Left colon (tissue), 2 donors: ENCODE measurements at places on chromosomes 4 and X. TPM values are rescaled to one million over a fixed set of nuclear protein-coding genes. Genes with fewer than 3 reads are reported as not detected.
A peak's percentile ranks its signal among the peaks of the same experiment; 100 is the strongest.

DNA sequence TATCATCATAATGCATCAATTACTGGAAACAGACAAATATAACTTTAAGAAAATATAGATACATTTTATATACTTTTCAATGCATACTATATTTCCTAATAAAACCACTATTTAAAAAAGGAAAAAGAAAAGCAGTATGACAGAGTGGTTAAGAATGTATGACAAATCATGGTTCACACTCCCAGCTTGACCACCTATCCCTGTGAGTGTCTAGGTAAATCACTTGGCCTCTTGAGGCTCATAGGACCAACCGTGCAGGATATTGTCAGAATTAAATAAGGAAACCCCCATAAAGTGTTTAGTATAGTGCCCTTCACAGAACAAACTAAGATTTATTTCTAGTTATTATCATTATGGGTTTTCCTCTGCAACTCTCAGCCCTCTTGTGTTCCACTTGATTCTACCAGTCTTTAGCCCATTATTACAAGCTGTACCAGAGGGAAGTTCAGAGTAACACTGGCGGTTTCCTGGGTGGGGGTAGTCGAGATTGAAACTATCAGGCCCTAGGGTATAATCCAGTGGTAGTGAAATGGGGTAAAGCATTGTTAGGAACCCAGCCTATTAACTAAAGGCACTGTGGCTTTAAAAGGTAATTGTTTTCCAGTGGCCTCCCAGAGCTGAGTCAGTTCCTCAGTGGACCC is 55.5 kb upstream of the PAK3 start:
- DNase-seq = no peak

DNA sequence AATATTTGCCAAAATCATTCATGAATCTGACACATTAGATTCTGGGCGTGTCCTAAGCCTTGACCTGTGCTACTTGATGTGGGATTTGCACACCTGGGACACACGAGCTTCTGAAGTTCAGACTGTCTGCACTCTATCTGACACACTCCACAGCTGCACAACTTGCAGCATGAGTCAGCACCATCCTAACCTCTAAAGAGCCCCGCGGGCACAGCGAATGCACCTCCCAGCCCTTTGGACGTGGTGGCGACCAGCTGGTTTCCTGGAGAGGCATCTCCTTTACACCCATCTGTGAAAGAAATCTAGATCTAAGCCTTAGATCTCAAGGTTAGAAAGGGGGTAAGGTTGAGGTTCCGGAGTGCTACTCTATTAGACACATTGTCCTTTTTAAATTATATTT is 69.2 kb downstream of the SORBS2 start:
- no peak for DNase-seq

DNA sequence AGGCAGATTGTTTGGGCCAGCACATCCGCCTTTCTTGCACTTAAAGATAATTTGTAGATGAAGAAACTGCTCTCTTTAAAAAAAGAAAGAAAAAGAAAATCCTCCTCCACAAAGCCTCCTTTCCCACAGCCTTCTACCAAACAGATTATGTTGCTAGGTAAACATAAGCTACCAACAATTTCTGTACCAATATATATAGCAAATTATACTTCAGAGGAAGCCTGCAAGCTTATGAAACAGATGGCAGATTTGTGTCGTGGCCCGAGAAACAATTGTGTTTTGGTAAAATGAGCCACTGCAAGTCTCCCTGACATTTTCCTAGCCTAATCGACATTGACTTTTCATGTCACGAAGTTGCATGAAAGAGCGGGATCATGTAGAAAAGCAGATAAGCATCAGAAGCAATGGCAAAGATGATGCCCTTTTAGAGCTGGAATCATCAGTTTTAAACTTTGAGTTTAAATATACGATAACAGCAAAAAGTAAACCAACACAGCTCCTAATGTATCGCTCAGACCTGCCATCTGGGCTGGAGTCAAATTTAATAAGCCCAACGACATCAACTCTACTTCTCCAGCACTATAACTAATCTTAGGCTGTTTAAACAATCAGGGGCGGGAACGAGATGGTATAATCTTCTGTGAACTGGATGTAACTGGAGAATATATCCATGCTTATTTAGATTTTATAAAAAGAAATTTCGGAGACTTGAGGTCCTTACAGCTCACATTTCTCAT is 94.9 kb upstream of the PLAC1 start:
- DNase-seq = no peak

DNA sequence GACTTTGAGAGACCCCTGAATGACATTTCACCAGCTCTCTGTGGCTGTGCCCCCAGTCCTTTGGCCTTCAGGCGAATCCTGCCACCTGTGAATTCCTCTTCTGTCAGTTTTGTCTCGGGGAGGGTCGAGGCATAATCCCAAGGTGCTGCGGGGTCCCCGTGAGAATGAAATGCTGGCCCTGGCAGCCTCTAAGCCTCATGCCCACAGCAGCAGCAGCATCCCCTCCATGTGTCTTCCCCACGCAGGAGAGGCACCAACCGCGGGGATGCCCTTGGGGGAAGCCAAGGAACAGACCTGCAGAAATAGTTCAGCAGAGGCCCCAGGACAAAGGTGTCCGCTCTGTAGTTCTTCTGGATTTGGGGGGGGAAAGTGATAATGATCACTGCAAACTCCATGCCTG is 104.8 kb downstream of the PHKA2 start:
- DNase-seq = no peak

DNA sequence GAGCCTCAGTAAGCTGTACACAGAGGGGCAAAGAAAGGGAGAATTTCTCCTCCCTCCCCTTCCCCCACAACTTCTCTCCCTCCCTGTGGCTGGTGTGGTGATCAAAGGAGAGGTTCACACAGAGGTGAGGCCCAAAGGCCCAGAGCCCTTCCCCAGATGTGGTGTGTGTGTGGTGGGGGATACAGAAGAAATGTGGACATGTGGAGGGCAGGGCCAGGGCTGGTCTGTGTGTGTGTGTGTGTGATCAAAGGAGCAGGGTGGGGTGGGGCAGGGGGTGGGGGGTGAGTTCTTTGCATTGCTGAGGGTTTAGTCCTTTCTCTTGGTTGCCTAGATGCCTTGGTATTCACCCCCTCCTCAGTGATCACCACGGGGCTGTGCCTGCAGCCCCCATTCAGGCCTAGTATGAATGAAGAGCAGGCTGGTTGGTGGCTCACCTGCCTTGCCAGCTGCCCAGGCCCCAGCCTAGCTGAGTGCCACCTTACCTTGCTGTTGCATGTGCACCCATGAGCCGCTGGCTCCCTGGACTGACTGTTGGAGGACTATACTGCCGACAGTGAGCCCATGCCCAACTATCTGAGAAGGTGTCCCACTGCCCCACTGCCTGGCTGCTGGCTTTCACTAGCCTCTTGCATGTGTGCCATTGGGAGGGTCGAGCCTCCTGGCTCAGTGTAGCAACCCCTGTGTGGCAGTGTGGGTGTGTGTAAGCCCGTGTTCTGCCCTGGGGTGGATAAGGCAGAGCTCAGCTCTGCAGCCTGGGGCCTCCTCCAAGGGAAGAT is 101.9 kb downstream of the EFNB1 start:
- DNase-seq = no peak

DNA sequence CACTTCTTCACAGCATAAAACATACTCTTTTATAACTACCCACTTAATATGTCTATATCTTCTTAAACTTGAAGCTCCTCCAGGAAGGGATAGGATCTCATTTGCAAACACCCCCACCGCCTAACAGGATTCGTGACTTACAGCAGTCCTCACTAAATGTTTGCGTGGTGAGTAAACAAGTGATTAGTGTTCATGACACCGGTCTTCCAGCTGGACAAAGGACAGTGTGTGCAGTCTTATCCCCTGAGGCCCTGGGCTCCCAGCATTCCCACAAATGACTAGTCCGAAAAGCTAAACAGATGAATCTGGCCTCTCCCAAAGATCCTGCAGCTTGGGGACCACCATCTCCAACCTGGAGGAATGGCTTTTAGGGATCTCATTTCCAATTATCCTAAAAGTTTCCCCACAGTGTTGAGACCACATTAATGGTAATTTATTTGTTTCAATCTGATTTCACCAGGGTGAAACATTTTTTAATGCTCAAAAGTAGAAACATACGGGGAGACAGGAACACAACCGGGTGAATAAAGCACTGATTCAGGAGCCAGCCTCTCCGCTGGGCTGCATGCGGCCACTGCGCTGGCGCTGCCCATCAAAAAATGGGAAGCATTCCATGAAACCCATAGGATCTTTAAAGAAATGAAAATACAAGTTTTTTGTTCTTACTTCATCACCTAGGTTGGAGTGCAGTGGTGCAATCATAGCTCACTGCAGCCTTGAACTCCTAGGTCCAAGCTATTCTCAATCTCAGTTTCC is 69.2 kb downstream of the HADH start:
- no peak for DNase-seq

- peak; percentile 18 for DNase-seq
These were observed 115.7 kb upstream of the FAT1 start for GRCh38 chr4:186839122-186840037.

- peak; percentile 9 for DNase-seq
These were observed 100.8 kb upstream of the TENM3 start for GRCh38 chr4:182142176-182143085.

- no peak for DNase-seq
These were observed 4.8 kb downstream of the AREG start for GRCh38 chr4:74449571-74450297.

DNA sequence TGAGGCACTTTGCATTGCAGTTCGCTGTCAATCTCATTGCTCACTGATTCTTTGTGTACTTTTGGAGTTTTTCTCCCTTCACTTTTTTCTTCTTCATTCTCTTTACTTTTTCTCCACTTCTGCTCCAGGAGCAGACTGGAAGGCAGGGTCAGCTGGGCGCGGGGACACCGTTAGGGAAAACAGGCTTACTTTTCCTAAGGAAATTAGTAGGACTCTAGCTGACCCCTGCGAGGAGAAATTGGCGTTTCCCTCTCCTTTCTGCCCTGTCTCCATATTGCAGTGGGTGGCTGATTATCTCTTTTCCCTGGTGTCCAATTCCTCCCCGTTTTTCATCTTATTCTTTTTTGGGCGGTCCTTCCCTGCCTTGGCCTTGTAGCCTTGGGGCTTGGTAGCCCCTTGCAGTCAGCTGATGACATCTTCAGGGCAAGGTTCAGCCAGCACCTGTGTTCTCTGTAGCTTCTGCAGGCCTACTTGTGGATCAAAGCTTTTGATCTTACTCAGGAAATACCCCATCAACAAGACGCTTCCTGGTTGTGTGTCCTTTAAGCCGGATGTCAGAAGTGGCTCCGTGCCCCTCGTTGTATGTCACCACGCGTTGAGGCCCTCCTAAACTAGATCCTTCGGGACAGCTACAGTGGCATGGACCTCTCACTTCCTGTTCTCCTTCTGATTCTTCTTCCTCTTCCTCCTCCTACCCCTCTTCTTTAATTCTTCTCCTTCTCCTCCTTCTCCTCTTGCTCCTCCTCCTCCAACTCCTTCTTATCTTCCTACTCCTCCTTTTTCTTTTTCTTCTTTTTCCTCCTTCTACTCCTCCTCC is 36.1 kb downstream of the NBDY start:
- no peak for DNase-seq

DNA sequence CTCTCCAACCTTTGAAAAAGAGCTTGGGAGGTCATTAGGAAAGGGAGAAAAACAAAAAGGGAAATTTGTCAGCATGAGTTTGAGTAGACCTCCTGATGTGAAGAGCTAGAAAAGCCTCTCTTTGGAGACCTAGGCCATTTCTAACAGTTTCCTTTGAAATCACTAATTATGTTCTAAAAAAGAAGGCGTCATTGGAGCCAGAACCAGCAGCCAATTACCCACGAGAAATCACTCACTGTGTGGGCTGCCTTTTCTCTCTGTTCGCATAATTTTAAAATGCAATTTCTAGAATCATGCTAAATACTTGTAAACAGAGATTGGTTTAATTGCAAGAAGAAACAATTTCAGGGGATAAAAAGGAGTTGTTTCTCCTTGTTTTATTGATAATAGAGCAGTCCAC is 246.3 kb upstream of the GATB start:
- DNase-seq = no peak

- no peak for DNase-seq
These were observed 128.0 kb downstream of the SNCA start for GRCh38 chr4:89708903-89709421.

DNA sequence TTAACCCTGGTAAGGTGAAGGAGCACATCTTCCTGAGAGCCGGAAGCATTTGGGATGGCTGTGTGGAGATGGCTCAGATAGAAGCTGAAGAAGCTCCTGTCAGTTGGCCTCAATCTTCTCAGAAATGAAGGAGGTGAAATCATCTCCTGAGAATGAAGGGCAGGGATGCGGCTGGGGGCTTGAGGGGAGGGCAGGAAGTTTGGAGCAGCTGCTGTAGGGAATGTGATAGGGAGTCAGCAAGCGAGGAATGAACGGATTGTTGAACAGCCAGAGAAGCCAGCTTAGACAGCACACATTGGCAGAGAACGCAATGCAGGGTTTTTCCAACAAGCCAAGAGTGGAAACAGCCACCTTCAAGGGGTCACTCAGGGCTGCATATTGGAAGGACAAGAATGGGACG is 10.0 kb downstream of the KCNE5 start:
- no peak for DNase-seq

DNA sequence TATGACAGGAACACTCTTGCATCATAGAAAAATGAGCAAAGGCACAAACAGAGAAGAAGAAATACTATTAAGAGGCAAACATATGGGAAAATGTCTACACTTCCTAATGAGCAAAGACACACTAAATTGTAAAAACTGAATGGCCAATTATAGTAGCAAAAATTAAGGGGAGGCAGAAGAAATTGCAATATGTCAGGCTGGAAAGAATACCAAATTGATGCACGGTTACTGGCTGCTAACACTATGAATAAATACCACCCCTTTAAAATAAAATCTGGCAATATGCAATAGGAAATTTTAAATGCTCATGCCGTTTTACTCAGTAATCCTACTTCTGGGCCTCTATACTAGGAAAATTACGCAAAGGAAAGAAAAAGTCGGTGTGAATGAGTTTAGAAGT is 16.0 kb upstream of the PIN4 start:
- DNase-seq = no peak

ZAR1 gene
- total RNA-seq = not detected

SPANXB1 gene
- total RNA-seq = not detected

POF1B gene
- total RNA-seq = 159 TPM

RHOH gene
- 2.8 TPM for total RNA-seq

LIAS gene
- total RNA-seq = 19.0 TPM

JCHAIN gene
- 114 TPM for total RNA-seq

DUSP9 gene
- total RNA-seq = not detected

GLRA3 gene
- not detected for total RNA-seq

OTUD4 gene
- total RNA-seq = 30.3 TPM

KLHL15 gene
- total RNA-seq = 2.9 TPM

DCAF4L1 gene
- total RNA-seq = 0.06 TPM
